ENCODE measurements at places on chromosomes 5 and 9.

DNA sequence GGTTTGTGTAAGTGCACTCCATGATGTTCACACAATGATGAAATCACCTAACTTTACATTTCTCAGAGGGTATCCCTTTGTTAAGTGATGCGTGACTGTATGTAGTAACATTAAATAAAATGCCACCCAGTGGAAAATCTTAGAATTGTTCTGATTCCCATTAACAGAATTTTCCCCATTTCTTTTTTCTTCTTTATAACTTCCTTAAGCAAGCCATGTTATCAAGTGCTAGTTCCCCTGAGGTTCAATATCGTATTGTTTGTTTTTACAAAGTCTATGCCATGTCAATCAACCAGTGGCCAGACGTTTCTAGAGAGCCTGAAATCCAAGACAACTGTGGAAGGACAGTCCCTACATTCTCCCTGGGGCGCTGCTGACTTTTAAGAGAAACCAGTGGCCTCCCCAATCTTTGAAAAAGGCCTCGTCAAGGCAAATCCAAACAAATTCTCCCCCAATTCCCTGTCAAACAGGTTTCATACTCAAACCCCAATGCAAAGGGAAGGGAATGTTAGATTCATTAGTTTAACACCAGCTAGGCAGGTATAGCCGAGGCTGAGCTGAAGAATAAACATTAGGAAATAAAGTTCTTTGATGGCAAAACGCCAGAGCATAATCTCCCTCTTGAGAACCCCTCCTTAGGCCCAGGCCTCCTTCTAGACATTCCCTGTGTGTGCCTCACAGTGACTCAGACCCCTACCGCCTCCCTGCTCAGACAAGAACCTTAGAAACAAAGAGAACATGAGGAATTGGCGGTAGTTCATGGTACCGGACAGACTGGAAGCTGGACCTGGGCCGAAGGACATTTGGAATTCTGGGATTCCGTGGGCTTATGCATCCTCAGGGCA is 198.7 kb downstream of the GNA14 start:
- DNase-seq = no peak

DNA sequence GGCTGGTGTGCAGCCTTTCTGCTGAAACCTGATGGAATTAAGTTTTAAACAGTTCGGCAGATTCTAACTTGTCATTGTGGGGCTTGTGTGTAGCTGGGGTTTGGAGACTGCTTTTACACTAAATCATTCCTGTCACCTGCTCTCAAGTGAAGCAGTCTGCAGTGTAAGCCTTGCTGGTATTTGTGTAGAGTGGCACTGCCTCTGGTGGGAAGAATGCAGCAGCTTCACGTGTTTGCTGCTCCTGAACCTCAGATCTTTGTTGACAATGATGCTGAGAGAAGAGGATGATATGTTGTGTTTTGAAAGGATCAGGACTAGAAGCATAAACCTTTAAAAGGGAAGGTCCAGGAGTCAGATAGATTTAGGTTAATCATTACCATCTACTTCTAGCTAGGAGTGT is 88.1 kb downstream of the KDM4C start:
- DNase-seq = no peak

DNA sequence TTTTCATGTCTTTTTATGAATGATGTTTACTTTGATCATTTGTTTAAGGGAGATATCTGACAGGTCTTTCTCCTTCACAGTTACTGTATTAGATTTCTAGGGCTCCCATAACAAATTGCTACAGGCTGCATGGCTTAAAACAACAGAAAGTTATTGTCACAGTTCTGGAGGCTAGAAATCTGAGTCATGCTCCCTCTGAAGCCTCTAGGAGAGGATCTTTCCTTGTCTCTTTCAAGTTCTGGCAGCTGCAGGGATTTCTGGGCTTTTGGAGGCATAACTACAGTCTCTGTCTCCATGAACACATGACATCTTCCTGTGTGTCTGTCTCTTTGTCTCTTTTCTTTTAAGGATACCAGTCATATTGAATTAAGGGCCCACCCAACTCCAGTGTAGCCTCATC is 557.3 kb upstream of the SEMA6A start:
- no peak for DNase-seq

DNA sequence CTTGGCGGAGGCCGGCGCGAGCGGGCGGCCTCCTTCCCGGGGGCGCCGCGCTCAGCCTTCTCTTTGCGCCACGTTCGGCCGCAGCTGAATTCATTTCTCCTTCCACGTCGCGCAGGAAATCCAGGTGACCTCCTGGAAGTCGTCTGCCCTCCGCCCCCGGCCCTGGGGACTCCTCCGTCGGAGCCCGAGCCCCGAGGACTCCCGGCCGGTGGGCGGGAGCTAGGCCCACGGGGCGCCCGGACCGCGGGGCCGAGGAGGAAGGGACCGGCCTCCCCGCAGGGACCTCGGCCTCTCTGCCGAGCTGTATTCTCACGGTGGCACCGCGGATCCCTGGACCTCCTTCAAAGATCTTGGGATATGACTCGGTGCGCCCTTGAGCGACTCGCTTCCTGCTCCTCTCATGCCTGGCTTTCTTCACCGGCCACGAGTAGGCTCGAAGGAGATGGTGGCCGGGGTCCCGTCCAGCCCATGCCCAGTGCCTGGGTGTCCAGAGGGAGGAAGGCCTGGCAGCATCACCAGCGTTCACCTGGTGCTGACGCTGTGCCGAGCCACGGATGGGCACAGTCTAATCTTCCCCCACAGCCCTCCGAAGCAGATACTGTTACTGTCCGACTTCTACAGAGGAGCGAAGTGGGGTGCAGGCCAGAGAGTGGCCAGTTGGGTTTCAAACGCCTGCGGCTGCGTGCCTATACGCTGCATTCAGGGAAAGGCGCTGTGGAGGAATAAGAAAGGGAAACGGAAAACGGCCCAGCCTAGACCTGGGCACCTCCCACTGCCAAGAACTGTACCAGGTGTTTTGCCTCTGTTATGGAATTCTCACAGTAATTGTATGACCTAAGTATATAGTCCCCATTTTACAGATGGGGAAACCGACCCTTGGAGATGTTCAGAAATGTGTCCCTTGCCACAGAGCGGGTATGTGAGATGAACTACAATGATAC is 47.3 kb downstream of the PAX5 start:
- DNase-seq = no peak

GRCh38 chr5:4124221-4124970 is 528.8 kb downstream of the IRX1 start:
- no peak for DNase-seq

DNA sequence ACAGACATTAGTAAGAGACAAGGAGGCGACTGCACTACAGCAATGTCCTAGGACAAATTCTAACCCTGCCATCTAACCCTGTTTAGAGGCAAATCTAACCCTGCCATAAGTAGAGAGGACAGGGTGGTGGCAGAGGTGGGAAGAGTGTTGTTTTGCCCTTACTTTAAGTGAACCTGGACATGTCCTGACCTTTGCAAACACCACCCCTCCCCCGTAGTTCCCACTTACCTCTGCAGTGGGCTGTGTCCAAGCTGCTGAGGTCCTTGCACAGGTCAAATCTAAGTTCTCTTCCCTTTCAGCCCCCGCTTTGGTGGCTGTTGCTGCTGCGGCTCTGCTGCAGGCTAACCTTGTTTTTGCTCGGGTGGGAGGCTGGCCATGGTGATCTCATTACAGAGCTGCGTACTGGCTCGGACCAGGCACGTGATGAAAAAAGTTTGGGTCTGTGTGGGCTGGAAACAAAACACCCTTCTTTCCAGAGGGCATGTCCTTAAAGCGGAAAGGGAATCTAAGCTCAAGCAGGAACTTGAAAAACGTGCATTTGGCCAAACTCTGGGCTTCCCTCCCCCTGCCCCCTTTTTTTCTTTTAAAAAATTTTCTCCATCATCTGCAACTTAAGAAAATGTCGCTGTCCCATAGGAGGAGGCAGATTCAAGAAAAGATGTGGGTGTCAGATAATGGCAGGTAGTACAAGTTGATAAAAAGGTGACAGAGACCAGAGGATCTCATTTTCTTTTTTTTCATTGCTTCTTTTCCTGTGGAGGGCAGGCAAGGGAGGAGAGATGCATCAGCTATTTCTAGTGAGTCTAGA is at the start of gene FAXDC2:
TSS of gene FAXDC2 (minus strand) at position 349 of the 808 bp plus-strand sequence. CDS start 12,425 bp downstream, outside the sequence.
- no peak for DNase-seq

- DNase-seq = no peak
Measured at GRCh38 chr5:191036-191948, at the start of gene LRRC14B. Gene LRRC14B, plus strand, starts transcription at chr5:191495. Its CDS starts 44 bp downstream, at chr5:191539.

- no peak for DNase-seq
Measured at GRCh38 chr9:97806721-97807120, 46.3 kb upstream of the FOXE1 start.

GRCh38 chr9:111897601-111898137 is 1.1 kb downstream of the UGCG start:
- no peak for DNase-seq

DNA sequence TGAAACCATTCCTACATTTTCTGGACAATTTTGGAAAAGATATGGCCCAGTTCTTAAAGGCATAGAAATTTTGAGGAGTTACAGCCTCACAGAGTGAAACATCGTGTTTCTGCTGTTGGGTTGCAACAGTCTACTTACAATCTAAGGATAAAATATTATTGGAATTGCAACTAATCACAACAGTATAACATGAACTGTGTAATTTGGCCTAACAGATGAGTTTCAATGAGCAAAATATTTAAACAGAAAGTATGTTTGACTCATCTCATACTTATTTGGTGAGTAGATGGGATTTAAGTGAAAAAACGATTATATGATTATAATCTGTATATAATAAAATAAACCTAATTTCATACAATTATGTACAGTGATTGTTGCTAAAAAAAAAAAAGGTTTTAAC is 1061.8 kb downstream of the CDH12 start:
- no peak for DNase-seq

- no peak for DNase-seq
Measured at GRCh38 chr9:94645901-94646300, 6.6 kb upstream of the FBP1 start.

DNA sequence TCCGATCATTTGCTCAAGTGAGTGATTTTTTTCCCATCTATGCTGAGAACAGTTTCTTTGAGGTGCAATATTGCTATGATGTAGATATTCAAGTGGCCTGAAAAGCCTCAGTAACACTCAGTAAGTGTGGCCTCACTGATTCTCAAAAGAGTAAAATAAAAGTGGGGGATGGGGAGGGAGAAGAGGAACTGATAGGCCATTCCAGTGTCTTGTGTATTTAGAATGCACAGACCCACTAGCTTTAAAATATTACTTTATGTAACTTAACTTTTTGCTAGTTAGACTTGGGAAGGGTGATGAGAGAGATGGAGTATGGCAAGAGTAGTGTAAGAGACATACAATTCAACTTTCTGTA is 79.5 kb upstream of the ZNF608 start:
- no peak for DNase-seq

GRCh38 chr5:40555886-40556285 is 123.8 kb upstream of the PTGER4 start:
- no peak for DNase-seq

DNA sequence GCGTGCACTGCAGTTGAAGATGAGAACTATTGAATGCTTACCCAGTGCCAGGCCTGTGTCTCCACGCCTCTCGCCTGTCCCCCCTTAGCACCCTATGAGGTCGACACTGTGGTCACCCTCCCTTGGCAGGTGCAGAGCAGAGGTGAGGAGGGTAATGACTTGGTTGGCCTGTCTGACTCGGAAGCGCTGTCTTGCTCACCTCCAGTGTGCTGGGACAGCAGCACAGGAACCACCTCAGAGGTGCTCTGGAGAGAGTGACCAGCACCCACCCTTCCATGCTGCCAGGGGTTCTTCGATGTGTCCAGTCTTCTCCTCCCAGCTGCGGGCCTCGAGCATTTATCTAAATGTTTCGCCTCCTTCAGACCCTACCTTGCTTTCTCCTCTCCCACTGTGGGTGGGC is 178.3 kb upstream of the IRX2 start:
- no peak for DNase-seq

GRCh38 chr5:105688227-105688792 is 1982.4 kb downstream of the EFNA5 start:
- no peak for DNase-seq

DNA sequence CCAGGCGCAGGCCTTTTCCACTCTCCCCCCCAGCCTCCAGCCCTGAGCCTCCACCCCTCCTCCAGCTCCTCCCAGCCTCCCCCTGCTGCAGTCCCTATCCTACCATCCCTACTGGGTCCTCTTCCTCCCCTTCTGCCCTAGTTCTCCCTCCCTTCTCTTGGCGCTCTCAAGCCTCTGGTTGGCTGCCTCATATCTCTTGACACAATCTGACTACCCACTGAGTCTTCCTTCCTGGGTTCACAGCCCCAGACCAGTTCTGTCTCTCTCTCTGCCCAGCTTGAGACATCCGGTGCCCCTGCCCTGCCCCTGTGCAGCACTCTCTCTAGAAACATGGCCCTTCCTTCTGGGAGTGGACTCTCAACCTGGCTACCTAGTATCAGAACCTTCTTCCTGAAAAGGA is 76.2 kb downstream of the TSPAN17 start:
- DNase-seq = no peak

- no peak for DNase-seq
Measured at GRCh38 chr9:137602661-137603060, 2.8 kb upstream of the ARRDC1 start.
